ENCODE measurements at places on chromosomes 3 and 15. TPM values are rescaled to one million over a fixed set of nuclear protein-coding genes. Genes with fewer than 3 reads are reported as not detected.

MYEF2 gene
- total RNA-seq: 73.0 TPM

- no peak for DNase-seq
Observed at GRCh38 chr15:38474155-38474757, 20.3 kb downstream of the FAM98B start.

DNA sequence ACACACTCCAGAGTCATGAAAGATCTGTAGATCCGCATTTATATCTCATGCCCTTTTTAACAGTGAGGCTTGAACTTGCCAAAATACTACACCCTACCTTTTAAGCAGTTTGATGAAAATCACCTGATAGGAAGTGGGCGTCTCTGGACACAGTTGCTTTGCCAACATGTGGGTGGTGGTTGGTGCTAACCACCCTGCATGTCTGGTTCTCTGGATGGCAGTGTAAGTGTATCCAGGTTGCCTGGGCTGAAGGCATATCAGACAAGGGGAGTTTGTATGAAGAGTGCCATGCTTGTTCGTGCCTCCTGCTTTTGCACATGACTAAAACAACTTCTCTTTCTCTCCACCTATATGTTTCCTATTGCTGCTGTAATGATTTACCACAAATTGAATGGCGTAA lies 159.6 kb downstream of the GHSR start:
- no peak for DNase-seq

PTH1R gene
- 6.7 TPM for total RNA-seq

DNA sequence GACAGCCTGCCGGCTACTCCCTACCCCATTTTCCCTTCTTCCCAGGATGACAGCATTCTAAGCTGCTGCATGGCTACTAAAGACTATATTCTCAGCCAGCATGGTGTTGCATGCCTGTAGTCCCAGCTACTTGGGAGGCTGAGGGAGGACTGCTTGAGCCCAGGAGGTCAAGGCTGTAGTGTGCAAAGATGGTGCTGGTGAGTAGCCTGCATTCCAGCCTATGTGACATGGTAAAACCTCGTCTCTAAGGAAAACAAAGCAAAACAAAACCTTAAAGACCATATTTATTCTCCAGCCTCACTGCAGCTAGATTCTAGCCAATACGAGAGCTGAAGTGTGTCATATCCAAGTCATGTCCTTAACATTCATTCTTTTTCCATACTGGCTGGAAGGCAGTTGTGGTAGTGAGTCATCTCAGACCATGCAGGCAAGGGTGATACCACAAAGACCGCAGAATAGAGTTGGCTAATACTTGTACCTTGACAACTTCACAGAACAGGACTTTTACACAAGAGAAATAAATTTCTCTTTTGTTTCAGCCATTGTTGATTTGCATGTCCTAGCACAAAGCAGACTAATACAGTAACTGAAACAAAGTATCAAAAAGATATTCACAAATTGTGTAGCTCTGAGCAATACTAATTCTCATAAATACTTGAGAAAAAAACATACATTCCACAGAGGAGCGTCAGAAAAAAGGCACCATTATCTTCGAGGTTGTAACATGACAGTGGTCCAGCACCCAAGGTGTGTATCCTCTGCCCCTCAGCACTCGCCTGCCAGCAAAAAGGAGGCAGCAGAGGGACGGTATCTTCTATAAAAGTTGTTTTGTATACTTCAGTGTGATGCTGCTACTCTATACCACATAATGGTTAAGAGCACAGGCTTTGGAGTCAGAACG lies 14.8 kb downstream of the PBRM1 start:
- DNase-seq: peak; percentile 54

DNA sequence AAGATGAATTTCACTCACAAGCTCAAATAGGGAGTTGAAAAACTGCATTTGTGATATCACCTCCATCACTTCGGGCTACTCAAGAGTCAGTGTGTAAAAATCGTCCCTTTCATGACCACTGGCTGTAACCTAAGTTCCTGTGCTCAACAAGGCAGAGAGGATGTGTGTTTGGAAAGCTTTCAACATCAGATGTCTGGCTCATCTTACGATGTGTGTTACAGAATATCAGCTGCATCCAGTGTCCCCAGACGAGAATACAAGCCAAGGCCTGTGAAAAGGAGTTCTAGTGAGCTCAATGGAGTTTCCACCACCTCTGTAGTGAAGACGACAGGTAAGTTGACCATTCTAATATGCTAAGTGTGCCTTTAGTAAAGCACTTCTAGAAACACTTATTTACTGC lies 65.5 kb upstream of the ADAMTSL3 start:
- no peak for DNase-seq

NME9 gene
- total RNA-seq: 0.93 TPM

GRCh38 chr15:60523056-60523455 lies 44.1 kb upstream of the ICE2 start:
- no peak for DNase-seq

LMAN1L gene
- 0.30 TPM for total RNA-seq

GRCh38 chr3:34998902-34999301 lies 640.4 kb upstream of the ARPP21 start:
- no peak for DNase-seq

- DNase-seq: no peak
Observed at GRCh38 chr15:74324714-74325113, 42.7 kb downstream of the CYP11A1 start.

GRCh38 chr15:58919232-58919631 lies 14.2 kb downstream of the SLTM start:
- no peak for DNase-seq

DNA sequence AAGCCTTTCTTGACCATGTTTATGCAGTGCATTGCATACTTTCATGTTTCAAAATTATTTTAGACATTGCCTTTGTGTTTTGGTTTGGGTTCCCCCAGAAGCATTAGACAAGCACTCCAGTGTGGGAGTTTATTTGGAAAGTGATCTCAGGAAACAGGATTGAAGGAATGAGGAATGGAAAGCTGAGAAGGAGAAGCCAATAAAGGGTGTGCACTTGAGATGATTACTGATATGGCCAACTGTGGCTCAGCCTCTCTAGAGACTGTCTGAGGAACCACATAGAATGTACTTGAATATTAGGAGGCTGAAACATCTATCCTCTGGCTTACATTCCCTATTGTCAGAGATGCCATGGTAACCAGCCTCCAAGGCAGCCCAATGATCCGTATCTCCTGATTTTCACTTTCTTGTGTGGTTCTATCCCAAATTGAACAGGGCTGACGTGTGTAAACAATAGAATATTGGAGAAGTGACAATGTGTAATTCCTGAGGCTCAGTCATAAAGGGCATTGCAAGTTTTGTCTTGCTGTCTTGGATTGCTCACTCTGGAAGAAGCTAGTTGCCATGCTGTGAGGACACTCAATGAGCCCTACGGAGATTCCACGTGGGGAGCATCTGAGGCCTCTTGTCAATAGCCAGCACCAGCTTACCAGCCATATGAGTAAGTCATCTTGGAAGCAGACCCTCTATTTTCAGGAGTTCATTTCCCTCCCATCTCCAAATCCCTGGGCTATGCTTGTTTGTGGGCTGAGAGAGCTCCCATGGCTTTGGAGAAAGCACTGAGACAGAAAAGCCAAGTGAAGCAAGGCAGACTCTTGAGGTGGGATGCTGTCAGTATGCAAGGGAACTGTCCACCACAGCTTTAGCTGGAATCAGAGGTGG lies 84.7 kb downstream of the SCN11A start:
- DNase-seq: no peak

THAP10 gene
- total RNA-seq: 1.7 TPM

- DNase-seq: no peak
Observed at GRCh38 chr3:43478118-43478785, 143.6 kb downstream of the ANO10 start.

SOX14 gene
- total RNA-seq: not detected

DNA sequence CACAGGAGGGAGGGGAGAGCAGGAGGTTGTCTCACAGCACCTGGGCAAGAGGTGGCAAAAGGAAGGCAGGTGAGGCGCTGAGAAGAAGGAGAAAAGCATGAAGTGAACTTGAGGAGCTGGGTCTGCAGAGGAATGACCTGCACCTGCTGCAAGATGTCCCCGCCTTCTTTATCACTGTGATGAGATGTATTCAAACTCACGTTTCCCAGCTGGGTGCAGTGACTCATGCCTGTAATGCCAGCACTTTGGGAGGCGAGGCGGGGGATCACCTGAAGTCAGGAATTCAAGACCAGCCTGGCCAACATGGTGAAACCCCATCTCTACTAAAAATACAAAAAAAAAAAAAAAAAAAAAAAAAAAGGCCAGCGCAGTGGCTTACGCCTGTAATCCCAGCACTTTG lies 22.2 kb upstream of the ZNF710 start:
- no peak for DNase-seq

ITIH3 gene
- 5.7 TPM for total RNA-seq

DNA sequence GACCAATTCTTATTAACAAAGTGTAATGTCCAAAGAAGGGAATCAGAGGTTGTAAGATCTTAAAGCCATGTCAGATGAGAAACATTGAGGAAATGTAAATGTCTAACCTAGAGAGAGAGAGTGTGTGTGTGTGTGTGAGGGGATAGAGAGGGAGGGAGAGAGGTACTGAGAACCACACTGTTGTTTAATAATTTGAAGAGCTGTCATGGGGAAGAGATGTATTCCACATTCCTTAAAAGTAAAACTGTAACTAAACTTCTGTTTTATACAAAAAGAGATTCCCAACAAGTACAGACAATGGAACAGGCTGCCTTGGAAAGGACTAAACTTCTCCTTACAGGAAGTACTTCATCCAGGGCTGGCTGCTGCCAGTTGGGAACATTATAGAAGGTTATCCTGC lies 68.9 kb upstream of the BOC start:
- DNase-seq: no peak

- peak; percentile 91 for DNase-seq
Observed at GRCh38 chr3:50189274-50189673, 2.1 kb upstream of the GNAT1 start.

GRCh38 chr3:98574132-98574531 lies 19.3 kb downstream of the CPOX start:
- no peak for DNase-seq

DNA sequence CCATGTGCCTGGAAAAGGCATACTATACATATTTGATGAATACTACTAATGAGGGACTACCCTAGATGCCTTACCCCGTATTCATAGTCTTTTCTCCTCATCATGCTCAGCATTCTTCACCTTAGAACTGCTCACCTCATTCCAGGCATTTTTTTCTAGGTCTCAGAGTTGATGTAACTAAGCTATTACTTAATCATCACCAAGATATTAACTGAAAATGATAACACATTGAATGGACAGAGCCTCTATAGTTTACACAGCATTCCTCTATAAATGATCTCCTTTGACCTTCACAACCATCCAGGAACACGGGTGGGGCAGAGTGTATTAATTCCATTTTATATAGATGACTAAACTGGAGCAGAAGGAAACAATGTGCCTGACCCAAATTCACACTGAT lies 174.1 kb upstream of the DPH6 start:
- DNase-seq: no peak

- no peak for DNase-seq
Observed at GRCh38 chr3:87225659-87226058, 1.4 kb upstream of the CHMP2B start.

SYNPR gene
- not detected for total RNA-seq

DNA sequence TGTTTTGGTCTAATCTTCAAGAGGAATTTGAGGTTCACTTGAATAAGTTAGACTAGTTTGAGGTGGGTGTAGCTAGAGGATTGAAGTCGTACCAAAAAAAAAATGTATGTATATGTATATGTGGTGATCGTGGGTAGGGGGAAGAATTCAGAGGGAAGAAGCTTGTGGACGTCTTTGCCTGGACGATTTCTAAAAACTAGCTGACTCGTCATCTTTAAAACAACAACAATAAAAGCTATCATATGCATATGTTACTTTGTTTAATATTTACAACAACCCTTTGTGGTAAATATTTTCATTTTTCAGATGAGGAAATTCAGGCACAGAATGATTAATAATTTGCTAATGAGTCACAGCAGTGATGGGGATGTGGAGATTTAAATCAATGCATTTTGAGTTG lies 18.1 kb downstream of the RNF111 start:
- DNase-seq: no peak

- DNase-seq: peak; percentile 44
Observed at GRCh38 chr3:127788451-127788909, 33.8 kb downstream of the MGLL start.

MEGF11 gene
- not detected for total RNA-seq

DNA sequence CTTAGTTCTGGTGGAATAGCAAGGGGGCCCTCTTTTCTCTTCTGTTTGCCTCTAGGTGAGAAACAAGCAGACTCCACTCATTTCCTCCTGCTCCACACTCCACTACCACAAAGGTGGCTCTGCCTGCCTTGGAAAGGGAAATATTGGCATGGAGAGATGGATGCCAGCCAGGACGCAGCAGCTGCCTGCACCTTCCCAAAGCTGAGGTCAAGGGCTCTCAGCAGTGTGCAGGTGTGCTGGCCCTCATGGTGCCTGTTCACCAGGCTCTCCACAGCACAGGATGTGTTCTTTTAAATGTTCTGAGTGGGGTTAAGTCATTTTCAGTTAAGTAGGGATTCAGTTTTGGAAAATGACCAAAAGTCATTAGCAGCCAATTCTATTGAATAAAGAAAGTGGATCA lies 211.2 kb upstream of the STRIT1 start:
- DNase-seq: no peak

DNA sequence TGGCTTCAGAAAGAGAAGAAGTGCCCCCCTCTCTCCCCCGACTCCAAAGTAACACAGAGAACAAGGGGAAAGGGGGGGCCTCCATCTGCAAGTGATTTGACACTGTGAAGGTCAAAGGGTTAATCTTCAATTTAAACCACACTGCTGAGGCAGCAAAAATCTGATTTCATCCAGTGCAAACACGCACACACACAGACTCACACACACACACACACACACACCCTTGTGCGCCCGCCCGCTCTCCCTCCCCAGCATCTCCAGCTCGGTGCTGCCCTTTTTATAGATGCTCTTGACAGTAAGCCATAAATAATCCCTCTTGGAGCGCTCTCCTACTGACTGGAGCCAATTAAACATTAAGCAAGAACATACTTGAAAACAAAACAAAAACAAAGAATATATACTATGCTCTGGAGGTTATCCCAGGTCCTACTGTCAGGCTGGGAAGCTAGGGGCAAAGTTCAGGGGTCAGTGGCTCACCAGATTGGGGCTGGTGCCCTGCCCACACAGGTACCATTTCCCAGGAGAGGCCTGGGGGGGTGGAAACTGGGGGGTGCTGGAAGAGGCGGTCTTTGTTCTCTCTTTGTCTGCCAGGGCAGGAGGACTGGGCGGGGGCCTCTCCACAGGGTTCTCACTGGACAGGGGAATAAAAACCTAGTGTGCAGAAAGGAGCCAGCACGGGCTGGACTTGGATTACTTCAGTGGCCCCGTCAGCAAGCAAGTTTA lies 16.3 kb downstream of the BMF start:
- peak; percentile 77 for DNase-seq

GRCh38 chr3:61997101-61997500 lies 376.2 kb downstream of the FEZF2 start:
- DNase-seq: no peak

DNA sequence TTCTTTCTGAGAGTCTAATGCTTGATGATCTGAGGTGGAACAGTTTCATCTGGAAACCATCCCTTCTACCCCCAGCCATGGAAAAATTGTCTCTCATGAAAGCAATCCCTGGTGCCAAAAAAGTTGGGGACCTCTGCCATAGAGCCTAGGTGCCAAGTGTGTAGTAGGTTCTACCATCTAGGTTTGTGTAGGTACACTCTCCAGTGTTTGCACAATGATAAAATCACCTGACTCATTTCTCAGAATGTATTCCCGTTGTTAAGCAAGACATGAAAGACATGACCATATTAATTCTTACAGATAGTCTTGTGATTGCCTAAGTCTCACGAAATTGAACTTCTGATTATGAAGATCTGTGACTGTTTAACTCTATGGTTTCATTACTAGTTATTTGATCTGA lies 68.6 kb downstream of the KAT2B start:
- no peak for DNase-seq

GRCh38 chr3:161224786-161225185 lies 3.7 kb downstream of the NMD3 start:
- DNase-seq: no peak

ATP13A3 gene
- 127 TPM for total RNA-seq

TMOD2 gene
- 33.1 TPM for total RNA-seq

ARMC8 gene
- 59.7 TPM for total RNA-seq

Data from aorta (tissue), 5 donors.